Adipocyte (in vitro differentiated cells): ENCODE measurements at places on chromosomes 13 and 19.

DNA sequence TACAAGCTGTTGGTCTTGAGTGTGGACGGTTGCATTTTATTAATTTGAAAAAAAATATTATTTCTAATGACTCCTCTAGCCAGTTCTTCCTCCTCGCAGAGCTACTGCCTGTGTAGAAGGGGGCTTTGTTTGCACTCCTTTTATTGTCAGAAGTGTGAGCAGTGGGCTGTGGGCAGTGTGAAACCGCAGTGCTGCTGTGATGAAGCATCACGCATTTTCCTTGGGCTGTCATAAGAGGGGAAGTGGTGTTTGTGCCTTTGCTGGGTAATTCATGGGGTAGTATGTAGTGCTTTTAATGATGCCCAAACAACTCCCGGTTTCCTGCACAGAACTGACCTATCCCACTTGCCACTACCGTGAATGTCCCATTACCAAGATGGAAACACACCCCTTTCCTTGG lies 357.3 kb downstream of the ZNF536 start:
- no peak for DNase-seq

DNA sequence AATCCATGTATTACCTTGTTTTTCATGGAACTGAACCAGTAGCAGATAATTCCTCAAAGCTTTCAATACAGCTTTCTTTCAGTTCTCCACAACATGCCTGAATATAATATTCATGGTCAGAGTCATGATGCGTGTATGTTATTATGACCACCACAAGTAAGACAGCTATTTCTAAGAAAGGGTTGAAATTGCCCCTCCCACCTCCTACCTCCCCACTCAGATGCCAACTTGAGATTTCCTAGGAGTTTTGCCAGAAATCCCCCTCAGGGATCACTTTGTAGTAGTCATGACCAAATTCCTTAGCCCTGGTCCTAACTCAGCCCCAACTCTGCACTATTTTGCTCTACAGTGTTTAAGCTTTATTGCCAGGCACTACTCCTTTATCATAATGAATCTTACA lies 69.9 kb upstream of the RAP2A start:
- DNase-seq, result no peak

DNA sequence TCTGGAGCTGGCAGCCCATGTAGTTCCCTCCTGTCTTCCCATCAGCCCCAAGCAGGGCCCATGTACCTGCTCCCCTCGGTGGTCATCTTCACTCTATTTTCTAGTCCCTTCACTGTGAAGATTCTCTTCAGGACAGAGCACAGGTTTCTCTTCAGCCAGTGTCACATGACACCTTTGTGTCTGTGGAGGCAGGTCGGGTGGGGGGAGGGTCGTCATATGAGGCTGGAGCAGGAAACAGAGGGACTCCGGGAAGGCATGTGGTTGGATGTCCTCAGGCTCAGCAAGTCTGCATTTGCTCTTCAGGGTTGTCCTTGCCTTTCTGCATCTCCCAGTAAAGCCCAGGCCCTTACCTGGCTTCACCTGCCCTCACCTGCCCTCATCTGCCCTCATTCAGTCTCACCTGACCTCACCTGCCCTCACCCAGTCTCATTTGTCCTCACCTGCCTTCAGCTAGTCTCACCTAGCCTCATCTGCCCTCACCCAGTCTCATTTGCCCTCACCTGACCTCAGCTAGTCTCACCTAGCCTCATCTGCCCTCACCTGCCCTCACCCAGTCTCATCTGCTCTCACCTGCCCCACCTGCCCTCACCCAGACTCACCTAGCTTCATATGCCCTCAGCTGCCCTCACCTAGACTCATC lies 120.3 kb downstream of the ZDHHC20 start:
- DNase-seq, result no peak

- no peak for DNase-seq
These were observed 1.1 kb downstream of the DLEU7 start for GRCh38 chr13:50842251-50842989.

- no peak for DNase-seq
These were observed 29.1 kb downstream of the NUP58 start for GRCh38 chr13:25330541-25330940.

DNA sequence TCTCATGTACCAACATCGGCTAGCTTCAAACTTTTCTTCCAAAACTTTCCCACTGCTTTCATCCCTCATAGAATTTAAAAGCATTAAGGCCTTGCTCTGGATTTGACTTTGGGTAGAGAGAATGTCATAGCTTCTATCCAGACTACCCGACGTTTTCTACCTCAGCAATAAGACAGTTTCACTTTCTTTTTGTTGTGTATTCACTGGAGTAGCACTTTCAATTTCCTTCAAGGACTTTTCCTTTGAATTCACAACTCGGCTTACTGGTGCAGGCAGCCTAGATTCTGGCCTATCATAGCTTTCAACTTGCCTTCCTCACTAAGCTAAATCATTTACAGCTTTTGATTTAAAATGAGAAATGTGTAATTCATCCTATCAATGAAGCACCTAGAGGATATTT lies 420.4 kb upstream of the GPC6 start:
- peak; percentile 53 for DNase-seq
